MCF 10A (cell line): ENCODE measurements at places on chromosomes 6 and 20. TPM values are rescaled to one million over a fixed set of nuclear protein-coding genes. Genes with fewer than 3 reads are reported as not detected.

GRCh38 chr6:52976591-52977035, 18.5 kb downstream of the GSTA4 start:
- no peak for DNase-seq

- peak; percentile 90 for DNase-seq
Observed at GRCh38 chr6:29968130-29968529, 25.8 kb downstream of the HLA-A start.

MRPL14 gene
- 47.6 and 66.8 TPM in 2 replicates for total RNA-seq

- no peak for DNase-seq
Observed at GRCh38 chr20:38205001-38205400, 39.9 kb upstream of the TGM2 start.

DNA sequence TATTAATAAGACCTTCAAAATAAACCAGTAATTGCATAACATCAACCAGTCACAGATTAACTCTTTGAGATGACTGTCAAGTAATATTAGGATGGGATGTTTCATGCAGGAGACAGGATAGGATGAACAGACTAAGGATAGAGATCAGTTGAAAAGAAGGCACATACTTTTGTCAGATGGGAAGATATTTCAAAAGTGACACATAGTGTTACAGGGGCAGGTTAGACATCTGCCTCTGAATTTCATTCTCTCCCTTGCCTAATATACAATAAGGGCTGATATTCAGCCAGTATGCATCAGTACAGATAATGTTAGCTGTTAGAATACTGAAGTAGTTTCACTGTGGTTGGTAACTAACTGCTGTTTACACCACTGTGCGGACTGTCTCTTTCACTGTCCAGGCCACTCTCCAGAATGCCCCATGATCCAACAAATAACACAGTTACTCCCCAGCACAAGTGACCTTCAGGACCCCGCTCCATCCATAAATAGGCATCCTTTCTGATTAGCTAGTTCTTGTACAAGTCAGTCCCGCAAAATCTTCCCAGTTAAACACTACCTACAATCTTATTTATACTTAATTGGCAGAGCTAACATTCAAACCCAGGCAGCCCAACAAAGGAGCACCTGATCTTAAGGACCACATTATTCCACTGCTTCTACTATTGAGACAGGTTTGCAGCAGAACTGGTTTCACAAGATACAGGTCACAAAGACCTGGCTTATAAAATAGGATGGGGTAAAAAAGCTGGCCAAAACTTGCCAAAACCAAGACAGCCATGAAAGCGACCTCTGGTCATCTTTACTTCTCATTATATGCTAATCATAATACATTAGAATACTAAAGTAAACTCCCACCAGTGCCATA, 21.9 kb upstream of the PLN start:
- DNase-seq, result no peak

ZCCHC3 gene
- total RNA-seq, result 11.7 and 12.1 TPM in 2 replicates

C6orf58 gene
- not detected in 2 replicates for total RNA-seq

HEY2 gene
- not detected in 2 replicates for total RNA-seq

RRAGD gene
- total RNA-seq, result 0.33 and 0.49 TPM in 2 replicates

PCED1A gene
- 42.1 and 46.4 TPM in 2 replicates for total RNA-seq

SLC4A11 gene
- 4.1 and 5.7 TPM in 2 replicates for total RNA-seq

GRCh38 chr6:30612213-30612612, 4.8 kb downstream of the PPP1R10 start:
- peak; percentile 40 for DNase-seq

RAE1 gene
- 46.7 and 60.3 TPM in 2 replicates for total RNA-seq

- DNase-seq, result no peak
Observed at GRCh38 chr20:9139106-9139833, 70.4 kb downstream of the PLCB4 start.

CGA gene
- not detected in 2 replicates for total RNA-seq

RSPH9 gene
- total RNA-seq, result not detected in 2 replicates

GRCh38 chr6:17278289-17279063, 2.7 kb upstream of the RBM24 start:
- peak; percentile 34 for DNase-seq

DNA sequence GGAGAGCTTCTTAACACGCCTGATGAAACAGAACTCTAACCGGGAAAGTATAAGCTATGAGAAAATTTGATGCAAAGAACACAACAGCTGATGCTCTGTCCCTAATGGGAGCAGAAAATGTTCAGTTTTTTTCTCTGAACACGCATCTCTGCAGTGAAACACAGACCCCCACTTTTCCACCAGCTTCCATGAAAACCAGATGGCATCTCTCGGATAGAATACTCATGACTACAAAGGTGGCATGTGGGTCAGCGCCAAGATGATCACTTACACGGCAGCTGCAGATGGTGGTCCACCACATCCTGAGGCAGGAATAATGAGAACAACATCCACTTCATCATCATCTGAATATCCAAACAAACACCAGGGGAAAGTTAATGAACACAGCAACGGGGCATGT, 85.2 kb upstream of the CNR1 start:
- DNase-seq, result no peak

DNA sequence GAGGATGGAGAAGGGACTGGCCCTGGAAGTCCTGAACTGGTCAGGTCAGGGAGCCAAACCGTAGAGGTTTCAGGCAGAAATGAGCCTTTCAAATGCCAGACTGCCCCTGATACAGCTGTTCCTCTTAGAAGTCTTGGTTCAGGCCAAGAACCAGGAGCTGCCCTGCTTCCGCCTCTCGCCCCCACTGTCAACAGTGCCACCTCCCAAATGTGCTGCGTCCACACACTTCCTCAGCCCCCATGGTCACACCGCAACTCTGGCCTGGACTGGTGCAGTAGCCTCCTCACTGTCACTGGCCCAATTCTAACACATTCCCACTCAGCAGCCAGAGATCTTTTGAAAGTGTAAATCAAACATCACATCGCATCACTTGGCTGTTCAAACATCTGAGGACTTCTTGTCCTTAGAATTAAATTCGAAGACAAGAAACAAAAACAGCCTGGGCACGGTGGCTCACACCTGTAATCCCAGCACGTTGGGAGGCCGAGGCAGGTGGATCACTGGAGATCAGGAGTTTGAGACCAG, 69.7 kb downstream of the STK35 start:
- DNase-seq, result no peak

GRCh38 chr6:147603392-147604081, 95.0 kb downstream of the SAMD5 start:
- DNase-seq, result no peak

DNA sequence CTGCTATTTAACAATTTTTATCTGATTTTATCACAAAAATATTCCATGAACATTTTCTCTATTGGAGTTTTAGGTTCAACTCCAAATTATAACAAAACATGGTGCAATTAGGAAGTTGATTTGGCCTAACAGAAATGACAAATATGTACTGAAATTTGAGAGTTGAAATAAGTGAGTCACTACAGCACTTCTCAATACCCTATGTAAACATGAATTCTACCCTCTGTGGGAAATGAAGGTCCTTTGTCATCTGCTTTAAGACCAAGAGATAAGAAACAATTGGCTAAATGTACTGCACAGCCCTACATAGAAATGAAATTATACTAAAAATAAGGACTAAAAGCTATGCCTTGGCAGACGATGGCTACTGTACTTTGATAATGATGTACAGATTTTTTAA, 86.2 kb upstream of the BEND6 start:
- peak; percentile 73 for DNase-seq

DNA sequence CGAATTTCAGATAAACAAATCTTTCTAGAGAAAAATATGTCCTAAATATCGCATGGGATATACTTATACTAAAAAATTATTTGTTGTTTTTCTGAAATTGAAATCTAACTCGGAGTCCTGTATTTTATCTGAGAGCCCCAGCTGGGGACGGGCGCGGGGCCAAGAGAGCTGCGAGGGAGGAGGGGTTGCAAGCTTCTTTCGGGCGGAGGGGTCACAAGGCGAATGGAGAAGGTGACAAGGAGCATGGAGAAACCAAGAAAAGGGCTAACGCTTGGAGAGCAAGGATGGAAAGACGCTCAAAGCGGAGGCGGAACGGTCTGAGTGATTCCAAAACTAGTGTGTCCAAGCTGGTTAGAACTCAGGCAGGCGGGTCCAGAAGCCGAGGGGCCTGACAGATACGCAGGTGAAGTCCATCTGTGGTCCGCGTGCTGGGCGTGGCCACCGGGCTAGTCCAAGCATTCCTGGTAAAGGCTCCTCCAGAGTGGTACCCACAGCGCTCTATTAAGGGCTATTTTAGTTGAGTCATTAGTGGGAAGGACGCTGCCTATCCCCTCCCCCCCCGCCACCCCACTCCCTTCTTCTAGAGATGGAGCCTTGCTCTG, 41.5 kb upstream of the ZNFX1 start:
- no peak for DNase-seq

DNA sequence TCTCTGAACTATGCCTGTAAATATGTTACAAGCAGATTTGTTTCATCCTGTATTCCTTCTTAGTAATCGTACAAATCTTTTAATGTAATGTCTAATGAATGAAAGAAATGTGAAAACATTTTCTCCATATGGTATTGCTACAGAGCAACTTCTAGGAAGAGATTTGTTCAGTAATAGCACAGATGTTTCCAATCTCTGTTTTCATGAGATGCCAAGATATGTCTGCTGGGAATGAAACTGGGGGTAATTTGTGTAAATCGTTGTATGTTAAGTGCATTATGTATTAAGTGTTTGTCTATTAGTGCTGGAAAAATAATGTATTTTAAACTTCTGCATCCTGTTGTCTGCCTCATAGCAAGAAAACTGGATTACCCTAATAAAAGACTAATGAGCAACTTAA, 722.2 kb upstream of the EYS start:
- DNase-seq, result no peak

GRCh38 chr6:63689421-63689820, 53.8 kb downstream of the PHF3 start:
- DNase-seq, result no peak

DDO gene
- total RNA-seq, result not detected in 2 replicates

C20orf202 gene
- not detected in 2 replicates for total RNA-seq

GRCh38 chr6:53353624-53354023, 4.9 kb upstream of the ELOVL5 start:
- DNase-seq, result peak; percentile 47

IL17F gene
- total RNA-seq, result not detected in 2 replicates
